ENCODE measurements at places on chromosomes 6 and 20.

GRCh38 chr6:155001482-155001881, 6.4 kb downstream of the TIAM2 start:
- DNase-seq = no peak

DNA sequence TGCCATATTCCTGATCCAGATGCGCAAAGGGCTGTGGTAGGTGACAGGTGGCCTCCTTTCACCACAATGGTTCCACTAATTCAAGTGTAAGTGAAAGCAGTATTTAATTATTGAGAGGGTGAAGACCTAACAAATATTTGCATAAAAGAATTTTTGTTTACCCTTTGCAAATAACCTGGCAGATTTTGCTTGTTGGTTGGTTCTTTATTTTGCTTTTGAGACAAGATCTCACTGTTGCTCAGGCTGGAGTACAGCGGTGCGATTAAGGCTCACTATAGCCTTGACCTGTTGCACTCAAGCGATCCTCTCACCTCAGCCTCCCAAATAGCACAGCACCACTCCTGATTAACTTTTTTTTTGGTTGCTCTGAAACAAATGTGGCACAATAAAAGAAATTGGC, 49.2 kb downstream of the PCNA start:
- DNase-seq = no peak

DNA sequence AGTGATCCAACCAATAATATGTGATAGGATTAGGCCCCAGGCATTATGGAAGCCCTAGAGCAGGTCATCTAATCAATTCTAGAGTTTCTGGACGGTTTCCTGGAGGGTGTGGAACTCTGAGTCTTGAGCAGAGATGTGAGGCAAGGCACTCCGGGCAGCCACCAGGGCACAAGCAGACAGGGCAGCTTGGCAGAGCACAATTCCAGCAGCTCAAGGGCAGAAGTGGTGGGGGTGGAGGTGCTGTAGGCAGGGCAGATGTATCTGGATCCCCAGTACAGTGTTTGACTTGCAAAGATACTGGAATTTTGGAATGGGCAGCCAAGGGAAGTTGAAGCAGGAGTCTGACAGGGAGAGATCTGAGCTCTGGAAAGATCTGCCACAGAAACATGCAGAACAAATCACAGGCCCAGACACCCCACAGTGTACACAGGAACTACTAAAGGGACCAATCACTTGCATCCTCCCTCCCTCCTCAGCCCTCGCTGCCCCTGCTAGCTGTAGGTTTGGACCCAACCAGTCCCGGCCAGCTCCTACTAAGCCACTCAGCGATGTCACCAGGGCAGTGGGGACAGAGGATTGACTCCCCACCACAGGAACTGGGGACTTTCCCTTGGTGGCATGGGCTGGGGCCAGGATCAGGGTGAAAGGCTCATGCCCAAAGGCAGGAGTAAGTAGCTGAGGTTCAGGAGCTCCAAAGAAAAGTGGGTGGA, 47.0 kb downstream of the TFEB start:
- DNase-seq = no peak

- no peak for DNase-seq
Measured at GRCh38 chr20:4453359-4453758, 268.4 kb upstream of the PRND start.

DNA sequence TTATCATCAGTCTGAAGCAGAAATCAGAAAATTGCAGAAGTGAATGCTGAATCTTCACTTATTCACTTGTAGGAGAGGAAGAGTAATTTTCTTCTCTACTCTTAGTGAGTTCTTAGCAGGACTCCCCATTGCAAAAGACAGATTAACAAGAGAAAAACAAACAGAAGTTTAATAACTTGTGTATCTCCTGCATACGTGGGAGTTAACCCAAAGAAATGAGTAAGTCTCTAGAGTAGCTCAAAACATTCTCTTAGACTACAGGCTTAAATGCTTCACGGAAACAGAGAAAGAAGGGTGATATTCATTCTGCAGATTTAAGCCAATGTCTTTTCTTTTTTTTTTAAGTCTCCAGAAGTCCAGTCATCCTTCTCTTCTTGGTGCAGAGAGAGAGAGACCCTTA, 97.9 kb upstream of the TMEM181 start:
- DNase-seq = no peak

DNA sequence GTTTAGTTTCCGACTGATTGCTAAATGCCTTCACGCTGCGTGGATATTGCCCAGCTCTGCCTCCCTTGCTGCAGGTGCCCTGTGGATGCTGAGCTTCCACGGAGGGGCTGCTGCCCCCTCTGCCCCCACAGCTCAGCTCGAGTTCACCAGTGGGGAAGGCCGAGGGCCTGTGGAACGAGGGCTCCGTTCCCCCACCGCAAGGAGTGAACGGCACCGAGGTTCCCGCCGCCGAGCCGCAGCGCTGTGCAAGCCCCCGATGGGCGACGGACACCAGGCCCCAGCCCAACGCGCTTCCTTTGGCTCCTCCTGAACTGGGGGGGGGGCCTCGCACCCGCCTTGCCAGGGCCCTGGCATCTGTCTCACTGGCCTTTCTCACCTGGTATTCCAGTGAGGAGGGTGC, 17.7 kb downstream of the DLL1 start:
- DNase-seq = no peak

GRCh38 chr6:115948751-115949150, 111.9 kb downstream of the FRK start:
- DNase-seq = no peak

- DNase-seq = peak; percentile 40
Measured at GRCh38 chr20:62366370-62367135, 559 bp downstream of the LAMA5 start.

- DNase-seq = no peak
Measured at GRCh38 chr6:9620263-9620662, 794.6 kb downstream of the TFAP2A start.

GRCh38 chr6:137165375-137166246, 7.8 kb downstream of the IL22RA2 start:
- DNase-seq = peak; percentile 1

DNA sequence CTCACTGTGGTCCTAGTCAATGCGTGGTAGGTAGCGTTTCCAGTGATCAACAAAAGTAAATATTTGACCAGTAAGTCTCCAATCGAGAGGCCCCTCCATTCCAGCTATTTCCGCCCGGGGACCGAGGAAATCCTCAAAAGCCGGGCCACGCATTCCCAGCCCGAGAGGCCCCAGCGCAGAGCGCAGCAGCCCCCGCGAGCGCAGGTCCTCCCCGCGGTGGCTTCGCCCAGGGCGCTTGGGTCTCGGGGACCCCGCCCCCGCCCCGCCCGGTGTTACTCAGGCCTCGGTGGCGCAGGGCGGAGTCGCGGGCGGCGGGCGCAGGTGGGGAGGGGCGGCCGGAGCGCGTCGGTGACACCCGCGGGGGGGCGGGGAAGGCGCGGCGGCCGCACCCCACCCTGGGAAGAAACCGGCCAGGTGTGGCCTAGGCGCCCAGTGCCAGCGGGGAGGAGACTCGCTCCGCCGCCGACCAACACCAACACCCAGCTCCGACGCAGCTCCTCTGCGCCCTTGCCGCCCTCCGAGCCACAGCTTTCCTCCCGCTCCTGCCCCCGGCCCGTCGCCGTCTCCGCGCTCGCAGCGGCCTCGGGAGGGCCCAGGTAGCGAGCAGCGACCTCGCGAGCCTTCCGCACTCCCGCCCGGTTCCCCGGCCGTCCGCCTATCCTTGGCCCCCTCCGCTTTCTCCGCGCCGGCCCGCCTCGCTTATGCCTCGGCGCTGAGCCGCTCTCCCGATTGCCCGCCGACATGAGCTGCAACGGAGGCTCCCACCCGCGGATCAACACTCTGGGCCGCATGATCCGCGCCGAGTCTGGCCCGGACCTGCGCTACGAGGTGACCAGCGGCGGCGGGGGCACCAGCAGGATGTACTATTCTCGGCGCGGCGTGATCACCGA, at the start of gene DSP:
Gene DSP, plus strand, starts transcription at position 497 of the 890 bp plus-strand sequence. Its CDS starts 245 bp downstream, at position 742.
- peak; percentile 49 for DNase-seq

DNA sequence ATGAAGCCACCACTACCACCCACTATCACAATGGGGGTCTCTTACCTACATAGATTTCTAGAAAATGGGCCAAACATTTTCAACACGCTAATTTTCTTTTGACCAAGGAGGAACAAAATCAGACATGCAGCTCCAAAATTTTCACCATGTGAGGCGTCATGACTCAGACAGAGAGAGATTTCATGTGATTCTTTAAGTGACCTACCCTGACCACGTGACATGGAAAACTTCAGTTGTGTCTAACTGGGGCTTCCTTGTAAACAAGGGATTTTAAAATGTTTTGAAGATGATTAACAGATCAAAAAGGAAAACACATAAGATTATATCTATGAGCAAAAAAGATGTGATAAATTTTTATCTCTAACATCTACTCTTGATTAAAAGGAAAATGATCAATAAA, 199.2 kb downstream of the TBXT start:
- DNase-seq = no peak

DNA sequence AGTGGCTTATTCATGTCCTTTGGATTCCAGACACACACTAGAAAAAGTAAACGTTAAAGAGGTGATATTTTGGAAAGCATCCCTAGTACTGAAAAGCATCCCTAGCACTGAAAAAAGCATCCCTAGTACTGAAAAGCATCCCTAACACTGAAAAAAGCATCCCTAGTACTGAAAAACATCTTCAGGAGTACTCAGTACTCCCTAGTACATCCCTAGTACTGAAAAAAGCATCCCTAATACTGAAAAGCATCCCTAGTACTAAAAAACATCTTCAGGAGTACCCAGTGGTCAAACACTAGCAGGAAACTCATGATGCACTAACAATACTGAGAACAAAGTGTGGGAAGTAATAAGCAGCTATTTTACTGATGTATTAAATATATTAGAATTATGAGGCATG, 45.6 kb upstream of the SAMHD1 start:
- no peak for DNase-seq

- no peak for DNase-seq
Measured at GRCh38 chr20:48421547-48421946, 406.3 kb downstream of the PREX1 start.

DNA sequence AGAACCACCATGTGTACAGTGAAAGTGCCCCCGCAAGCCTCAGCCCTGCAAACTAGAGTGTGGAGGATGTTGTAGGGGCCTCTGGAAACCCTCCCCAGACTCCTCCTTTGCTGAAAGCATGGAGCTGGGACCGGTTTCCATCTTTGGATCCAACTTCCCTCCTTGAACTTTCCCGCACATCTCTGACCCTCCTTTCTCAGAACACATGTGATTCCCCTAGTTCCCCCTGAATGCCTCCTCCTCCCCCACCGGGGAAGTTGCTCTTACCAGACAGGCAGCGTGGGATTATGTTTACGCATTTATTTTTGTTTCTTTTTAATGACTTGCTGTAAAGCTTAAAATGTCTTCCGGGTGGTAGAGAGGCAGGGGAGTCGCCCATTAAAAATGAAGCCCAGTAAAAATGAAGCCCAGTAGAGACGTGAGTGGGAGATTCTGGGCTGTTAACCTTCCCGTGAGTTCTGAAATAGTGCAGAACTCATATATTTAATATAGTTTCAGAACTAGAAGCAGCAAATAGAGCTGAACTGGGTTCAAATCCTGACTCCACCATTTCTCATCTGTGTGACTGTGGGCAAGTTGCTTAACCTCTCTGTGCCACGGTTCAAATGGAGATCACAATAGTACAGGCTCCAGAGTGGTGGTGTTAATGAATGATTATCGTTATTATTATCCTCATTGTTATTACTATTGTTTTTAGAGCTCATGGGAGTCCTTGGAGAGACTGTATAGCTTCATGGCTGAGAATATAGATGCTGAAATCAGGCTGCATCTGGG, 8.0 kb upstream of the PTPN1 start:
- DNase-seq = no peak

- no peak for DNase-seq
Measured at GRCh38 chr20:53003420-53004154, 31.4 kb downstream of the TSHZ2 start.

DNA sequence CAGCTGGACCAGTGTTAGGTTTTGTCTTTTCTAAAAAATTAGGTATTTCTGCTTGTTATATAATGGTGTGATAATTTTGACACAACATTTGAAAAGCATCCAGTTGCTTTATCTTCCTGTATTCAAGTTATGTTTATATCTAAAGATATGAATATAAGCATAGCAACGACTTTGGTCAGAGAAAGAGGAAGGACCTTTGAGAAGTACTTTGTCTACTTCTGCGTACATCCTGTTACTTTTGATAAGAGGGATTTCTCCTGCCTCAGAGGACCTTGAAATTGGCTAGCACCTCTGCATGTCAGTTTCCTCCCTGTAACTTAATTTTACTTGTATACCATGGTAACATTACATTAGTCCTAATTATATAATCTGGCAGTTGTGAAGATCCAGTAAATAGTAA, 24.8 kb downstream of the PHF20 start:
- no peak for DNase-seq

- DNase-seq = no peak
Measured at GRCh38 chr20:16865406-16865805, 117.2 kb downstream of the OTOR start.

DNA sequence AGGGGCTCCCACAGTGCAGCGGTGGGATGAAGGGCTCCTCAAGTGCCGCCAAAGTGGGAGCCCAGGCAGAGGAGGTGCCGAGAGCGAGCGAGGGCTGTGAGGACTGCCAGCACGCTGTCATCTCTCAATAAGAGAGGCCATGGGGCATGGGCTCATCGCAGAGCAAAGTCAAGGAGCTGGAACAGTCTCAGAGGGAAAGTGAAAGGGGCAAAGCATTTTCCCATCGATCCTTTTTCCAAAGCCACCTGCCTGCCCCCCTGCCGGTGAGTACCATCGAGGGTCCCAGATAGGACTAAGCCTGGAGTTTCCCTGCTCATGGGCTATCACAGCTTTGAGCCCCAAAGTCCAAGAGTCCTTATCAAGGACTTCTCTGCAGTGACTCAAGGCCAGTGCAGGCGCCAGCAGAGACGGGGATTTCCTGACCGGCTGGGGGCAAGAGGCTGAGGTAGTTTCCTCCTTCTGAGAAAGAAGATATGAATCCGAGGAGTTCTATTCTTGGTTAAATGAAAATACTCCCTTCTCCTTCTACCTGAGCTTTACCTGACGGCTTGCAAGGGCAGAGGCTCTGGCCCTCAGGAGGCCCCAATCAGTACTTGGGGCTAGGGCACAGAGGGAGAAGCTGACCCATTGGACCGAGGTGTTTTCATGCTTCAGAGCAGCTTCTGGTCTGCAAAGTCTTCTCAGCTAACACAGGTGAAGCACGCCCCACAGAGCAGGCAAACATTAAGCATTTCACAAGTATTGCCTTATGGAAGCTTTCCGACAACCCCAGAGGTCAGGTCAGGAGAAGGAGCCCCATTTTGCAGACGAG, 22.6 kb downstream of the ETV7 start:
- no peak for DNase-seq

Measured in cerebellar cortex (tissue), 1 donor.